ENCODE measurements at places on chromosomes 2 and 18.

GRCh38 chr18:12855916-12856315 lies 28.1 kb downstream of the PTPN2 start:
- no peak for DNase-seq

- no peak for DNase-seq
Measured at GRCh38 chr2:101516349-101516748, 41.4 kb upstream of the RFX8 start.

GRCh38 chr2:191892391-191892790 lies 45.5 kb upstream of the CAVIN2 start:
- DNase-seq = no peak

DNA sequence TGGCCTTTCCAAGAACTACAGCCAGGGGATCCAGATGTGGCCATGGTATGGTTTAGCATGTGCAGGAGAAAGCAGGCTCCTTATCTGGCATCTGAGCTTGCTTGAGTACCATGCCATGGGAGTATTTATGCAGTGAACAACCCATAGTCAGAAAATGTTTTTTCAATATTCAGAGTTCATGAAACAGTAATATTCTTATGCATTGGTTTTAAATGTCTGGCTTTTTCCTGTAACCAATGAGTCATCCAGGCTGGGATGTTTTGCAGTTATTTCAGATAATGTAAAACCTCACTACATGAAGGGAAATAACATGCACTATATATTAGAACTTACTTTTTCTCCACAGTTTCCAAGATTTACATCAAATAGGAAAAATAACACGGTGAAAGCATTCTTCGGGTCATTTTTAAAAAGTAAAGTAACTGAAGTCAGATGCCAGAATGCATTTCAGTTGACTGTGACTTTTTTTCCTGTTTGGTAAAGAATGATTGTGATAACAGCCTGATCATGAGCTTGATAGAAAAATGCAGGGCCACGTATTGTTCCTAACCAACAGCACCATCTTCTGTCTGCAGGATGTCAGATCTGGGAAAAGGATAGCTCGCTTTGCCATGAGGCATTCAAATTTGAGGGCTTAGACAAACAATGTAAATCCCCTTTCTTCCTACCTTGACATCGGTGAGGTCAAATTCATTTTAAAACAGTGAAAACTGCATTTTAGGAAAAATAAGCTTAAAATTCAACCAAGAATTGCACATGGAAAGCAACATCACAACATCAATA lies 152.8 kb downstream of the DSC3 start:
- peak; percentile 26 for DNase-seq

- no peak for DNase-seq
Measured at GRCh38 chr18:58337686-58338085, 291.2 kb downstream of the ALPK2 start.

GRCh38 chr2:68698567-68699377 lies 35.8 kb upstream of the ARHGAP25 start:
- DNase-seq = no peak

- DNase-seq = no peak
Measured at GRCh38 chr2:72113847-72114692, 33.6 kb downstream of the CYP26B1 start.

Measured in right kidney (tissue), 9 donors.